ENCODE measurements at places on chromosomes 5 and 9. TPM values are rescaled to one million over a fixed set of nuclear protein-coding genes. Genes with fewer than 3 reads are reported as not detected.

RFESD gene
- total RNA-seq: 0.85 TPM

DNA sequence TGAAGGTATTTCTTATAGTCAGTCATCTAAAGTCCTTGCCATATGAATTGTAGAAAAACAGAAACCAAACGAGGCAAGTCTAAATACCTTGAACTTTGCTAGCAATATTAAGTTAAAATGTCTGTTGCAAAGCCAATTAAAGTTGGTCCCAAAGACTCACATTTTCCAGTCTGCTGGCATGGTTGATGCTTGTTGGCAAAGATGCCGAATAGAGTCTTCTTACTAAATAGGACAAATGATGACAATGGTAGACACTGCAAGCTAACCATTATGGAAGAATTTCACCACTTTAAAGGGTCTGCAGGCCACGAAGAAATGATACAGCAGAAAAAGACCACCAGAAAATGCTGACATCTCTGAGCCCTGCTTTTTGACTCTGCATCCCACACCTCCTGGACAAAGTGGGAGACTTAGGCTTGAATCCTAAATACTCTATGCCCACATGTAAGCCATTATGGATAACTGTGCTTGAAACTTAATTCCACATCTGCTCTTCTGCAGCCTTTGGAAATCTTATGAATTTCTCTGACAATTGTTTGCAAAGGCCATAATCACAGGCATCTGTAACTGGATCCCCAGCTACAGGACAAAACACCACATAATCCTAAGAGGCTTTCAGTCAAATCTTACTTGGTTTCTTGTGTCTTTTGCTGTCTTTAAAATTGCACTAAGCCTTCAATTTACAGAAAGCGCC is 61.3 kb downstream of the LHFPL2 start:
- H3K4me1 ChIP-seq: peaks cover 43% of the 10 kb centered on the region
- no peak overlapping the region for H3K4me3 ChIP-seq
- no peaks in the 10 kb centered on the region for H3K36me3 ChIP-seq
- no peak for DNase-seq
- H3K27me3 ChIP-seq: no peaks in the 10 kb centered on the region

GRCh38 chr9:75149841-75150241 is 61.5 kb downstream of the OSTF1 start:
- no peak overlapping the region for H3K27ac ChIP-seq
- no peaks in the 10 kb centered on the region for H3K36me3 ChIP-seq
- H3K4me1 ChIP-seq: peaks cover 15% of the 10 kb centered on the region
- H3K4me3 ChIP-seq: no peak overlapping the region
- no peak for DNase-seq

DNA sequence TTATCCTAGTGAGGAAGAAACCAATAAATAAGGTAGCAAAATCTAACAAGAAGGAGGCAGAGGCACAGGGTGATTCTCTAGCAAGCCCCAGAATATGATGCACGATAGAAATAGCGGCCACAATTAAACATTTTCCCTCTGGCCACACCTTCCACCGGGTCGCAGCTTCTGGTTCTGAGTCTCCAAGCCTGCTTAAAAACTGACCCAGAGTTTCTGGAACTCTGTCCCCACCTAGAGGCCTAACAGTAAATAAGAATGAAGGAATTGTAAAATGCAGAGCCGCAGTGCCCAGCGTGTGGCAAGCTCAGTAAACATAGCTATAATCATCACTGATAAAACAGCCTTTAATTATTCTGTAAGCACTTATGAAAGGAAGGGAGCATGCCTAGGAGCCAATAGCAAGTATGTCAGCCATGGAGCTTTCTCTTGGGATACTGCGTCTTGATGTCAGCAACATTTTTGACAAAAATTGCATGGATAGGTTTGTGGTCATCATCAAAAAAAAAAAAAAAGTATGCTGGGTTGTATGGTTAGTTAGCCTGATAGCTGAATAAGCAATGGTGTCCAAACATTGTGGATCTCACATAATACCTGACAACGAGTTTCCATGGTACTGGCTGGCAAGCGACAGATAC is 465.5 kb downstream of the DNAH5 start:
- H3K4me3 ChIP-seq: no peak overlapping the region
- H3K4me1 ChIP-seq: no peaks in the 10 kb centered on the region
- no peaks in the 10 kb centered on the region for H3K27me3 ChIP-seq
- DNase-seq: no peak

DNA sequence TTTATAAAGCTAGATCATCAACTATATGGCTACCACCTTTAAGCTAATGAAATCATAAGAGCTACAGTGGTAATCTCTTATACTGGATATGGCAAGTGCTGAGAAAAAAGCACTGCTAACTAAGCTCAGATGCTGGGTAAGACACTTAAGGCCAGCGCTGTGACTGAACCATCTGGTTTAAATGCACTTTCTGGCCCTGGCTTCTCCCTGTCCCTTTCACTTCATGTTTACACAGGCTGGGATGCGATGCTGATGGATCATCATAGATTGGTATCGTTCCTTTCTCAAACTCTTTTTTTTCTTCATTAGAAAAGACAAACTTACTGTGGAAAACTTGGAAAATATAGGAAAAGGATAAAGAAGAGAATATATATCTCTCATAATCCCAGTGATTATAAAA is 52.3 kb downstream of the KIF24 start:
- H3K4me1 ChIP-seq: peaks cover 2% of the 10 kb centered on the region
- H3K27ac ChIP-seq: no peak overlapping the region
- H3K36me3 ChIP-seq: no peaks in the 10 kb centered on the region
- no peak overlapping the region for H3K4me3 ChIP-seq
- no peaks in the 10 kb centered on the region for H3K27me3 ChIP-seq

GRCh38 chr9:129775448-129775798 is 22.6 kb upstream of the PTGES start:
- DNase-seq: no peak
- no peaks in the 10 kb centered on the region for H3K27me3 ChIP-seq
- no peak overlapping the region for H3K27ac ChIP-seq
- H3K4me3 ChIP-seq: no peak overlapping the region

- no peaks in the 10 kb centered on the region for H3K36me3 ChIP-seq
- no peaks in the 10 kb centered on the region for H3K4me1 ChIP-seq
- H3K27ac ChIP-seq: no peak overlapping the region
- no peak overlapping the region for H3K4me3 ChIP-seq
These were observed 221.2 kb downstream of the GABRG2 start for GRCh38 chr5:162288647-162289296.

DNA sequence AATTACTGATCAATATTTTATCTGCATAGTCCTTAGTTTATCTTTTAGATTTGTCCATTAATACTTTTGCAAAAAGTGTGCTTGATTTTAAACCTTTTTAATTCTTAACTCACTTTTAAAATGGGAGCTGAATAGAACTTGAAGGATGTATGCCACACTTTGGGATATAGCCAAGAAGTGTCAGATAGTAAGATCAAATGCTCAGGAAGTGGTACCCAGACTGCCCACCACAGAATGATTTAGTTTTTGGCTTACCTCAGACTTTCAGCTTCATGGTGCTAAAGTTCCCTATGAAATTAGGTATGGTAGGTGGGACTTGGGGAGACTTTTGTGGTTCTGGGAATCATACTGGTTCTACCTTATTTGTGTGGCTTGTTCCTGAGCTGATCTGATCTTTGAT is 14.7 kb downstream of the FOCAD start:
- DNase-seq: no peak
- no peak overlapping the region for H3K27ac ChIP-seq
- H3K36me3 ChIP-seq: no peaks in the 10 kb centered on the region

- no peaks in the 10 kb centered on the region for H3K27me3 ChIP-seq
- H3K27ac ChIP-seq: no peak overlapping the region
- H3K36me3 ChIP-seq: no peaks in the 10 kb centered on the region
These were observed 1178.6 kb upstream of the CDH9 start for GRCh38 chr5:28216939-28217360.

DNA sequence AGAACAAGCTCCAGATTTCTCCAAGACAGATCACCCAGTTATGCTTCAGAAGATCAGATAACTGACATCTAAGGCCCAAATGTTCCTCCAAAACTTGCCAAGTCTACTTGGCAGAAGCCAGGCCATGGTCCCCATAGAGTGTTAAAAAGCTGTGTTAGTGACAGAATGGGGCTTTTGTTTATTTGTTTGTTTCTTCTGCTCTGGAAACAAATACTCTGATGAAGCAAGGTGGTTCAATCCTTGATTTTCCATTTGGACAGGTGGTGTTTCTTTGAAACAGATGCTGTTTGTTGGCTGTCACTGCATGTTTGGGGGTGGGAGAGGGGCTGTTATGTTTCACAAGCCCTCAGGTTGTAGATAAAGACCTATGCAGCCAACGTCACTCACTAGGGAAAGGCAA is 264.0 kb downstream of the FAM114A2 start:
- no peaks in the 10 kb centered on the region for H3K36me3 ChIP-seq
- no peaks in the 10 kb centered on the region for H3K4me1 ChIP-seq
- H3K27me3 ChIP-seq: no peaks in the 10 kb centered on the region
- H3K27ac ChIP-seq: no peak overlapping the region
- no peak overlapping the region for H3K4me3 ChIP-seq
- DNase-seq: no peak

NDUFS6 gene
- total RNA-seq: 25.7 TPM

Measured in thoracic aorta (tissue), 2 donors.